Ovary (tissue), 10 donors: ENCODE measurements at places on chromosomes 11 and 22. TPM values are rescaled to one million over a fixed set of nuclear protein-coding genes. Genes with fewer than 3 reads are reported as not detected.

- DNase-seq, result no peak
Observed at GRCh38 chr11:96472085-96472484, 82.3 kb downstream of the JRKL start.

GRCh38 chr11:73978576-73979086 lies 4.0 kb downstream of the UCP2 start:
- no peak for DNase-seq

Gene PRODH
- total RNA-seq, result 3.8 TPM

Gene EFCAB6
- total RNA-seq, result 7.5 TPM
